ENCODE measurements at places on chromosomes 4 and X.

DNA sequence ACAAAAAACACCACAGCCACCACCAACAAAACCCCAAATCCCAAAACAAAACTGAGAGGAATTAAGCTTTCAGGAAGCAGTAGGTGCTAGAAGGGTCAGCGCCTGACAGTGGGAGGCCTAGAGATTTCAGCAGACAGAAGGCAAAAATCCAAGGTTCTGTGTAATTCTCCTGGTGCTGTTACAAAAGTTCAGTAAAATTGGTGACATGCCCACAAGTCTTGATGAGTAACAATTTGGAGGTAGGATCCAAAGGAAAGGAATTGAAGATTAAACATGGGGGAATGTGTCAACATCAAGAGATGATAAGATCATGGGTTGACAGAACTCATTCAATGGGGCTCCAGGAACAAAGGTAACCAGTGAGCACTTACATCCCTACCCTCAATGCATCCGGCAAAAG is 653.8 kb upstream of the CPEB2 start:
- DNase-seq, result no peak

DNA sequence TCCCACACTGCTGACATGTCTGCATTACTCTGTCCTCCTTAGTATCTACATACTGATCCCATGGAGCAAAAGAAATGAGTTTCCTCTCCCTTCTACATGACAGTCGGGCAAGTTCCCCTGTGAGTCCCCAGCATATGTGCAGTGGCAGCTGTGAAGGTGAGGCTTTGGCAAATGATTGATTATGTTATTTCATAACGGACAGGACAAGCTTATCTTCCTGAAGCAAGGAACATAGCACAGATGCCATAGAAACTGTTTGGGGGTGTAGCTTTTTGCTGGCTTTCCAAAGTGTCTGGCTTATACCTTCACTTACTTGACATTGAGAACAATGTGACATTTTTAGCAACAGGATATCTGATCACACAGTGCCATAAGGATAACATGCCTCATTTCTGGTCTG is 136.8 kb upstream of the PDLIM3 start:
- no peak for DNase-seq

DNA sequence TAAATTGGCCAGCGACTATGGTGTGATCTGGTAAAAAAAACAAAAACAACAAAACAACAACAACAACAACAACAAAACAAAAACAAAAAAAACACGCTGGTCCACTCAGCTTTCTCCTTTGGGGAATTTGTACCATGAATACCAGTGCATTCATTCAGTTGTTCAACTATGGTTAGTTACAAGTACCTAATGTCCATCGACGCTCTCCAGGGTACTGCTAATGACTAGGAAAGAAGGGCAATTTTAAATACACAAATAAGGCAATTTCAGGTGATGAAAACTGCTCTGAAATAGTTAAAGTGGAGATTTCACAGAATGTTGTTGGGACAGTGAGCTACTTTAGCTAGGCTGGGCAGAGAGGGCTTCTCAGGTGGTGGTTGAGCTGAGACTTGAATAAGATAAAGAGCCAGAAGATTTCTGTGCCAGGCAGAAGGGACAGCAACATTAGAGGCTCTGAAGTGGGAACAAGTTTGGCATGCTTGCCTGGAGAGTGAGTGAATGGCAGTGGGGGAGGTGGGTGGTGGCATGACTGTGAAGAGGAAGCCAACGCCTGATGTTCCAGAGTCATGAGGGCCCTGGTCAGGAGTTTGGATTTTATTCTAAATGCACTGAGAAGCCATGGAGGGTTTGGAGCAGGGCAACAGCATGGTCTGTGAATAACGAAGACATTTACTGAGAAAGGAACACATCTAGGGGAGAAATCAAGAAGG is 45.9 kb upstream of the PGRMC2 start:
- DNase-seq, result no peak

DNA sequence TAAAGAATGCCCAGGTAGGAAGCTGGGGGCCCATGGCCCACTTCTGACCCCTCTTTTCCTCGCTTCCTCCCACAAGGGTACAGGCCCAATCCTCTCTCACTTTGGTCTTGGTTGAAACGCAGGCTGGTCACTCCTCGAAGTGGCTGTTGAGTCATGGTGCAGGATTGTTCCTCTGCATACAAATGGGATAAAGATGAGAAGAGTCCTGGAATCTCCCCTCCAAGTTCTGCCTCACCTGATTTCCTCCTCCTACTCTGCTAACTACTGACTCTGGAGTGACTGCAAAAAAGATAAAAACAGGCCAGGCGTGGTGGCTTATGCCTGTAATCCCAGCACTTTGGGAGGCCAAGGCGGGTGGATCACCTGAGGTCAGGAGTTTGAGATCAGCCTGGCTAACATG is 1.7 kb downstream of the WDR45 start:
- DNase-seq, result no peak

- no peak for DNase-seq
Observed at GRCh38 chrX:154484255-154485149, 1.9 kb downstream of the UBL4A start.

- DNase-seq, result peak; percentile 6
Observed at GRCh38 chr4:41369680-41370079, 113.0 kb downstream of the UCHL1 start.

DNA sequence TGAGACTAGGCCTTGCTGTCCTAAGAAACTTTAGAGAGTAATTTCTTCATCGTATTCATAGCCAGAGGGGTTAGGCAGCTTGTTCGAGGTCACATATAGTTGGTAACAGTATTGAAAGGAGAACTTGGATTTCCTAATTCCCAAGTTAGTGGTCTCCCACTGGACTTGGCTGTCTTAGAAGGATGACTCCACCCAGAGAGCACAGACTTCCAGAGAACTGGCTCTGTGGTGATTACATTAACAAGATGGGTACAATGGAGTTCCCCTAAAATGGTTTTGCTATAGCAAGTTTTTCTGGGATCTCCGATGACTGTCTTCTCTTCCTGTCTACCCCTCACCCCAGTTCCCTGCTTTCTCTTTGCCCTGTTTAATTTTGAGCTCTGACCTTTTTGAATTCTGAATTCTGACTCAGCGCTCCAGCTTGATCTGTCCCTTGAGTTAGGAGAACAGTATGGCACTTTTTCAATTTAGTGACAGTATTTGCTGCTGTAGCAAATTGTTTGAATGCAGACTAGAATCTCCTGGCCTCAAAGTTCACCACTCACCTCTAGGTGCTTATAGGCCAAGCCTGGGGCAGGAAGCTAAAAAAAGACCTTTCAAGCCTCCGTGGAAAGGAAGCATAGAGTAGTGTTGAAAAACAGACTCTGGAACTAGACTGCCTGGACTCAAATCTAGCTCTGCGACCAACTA is 6.9 kb downstream of the MSN start:
- DNase-seq, result peak; percentile 37

- no peak for DNase-seq
Observed at GRCh38 chr4:149062997-149063396, 620.8 kb upstream of the NR3C2 start.

DNA sequence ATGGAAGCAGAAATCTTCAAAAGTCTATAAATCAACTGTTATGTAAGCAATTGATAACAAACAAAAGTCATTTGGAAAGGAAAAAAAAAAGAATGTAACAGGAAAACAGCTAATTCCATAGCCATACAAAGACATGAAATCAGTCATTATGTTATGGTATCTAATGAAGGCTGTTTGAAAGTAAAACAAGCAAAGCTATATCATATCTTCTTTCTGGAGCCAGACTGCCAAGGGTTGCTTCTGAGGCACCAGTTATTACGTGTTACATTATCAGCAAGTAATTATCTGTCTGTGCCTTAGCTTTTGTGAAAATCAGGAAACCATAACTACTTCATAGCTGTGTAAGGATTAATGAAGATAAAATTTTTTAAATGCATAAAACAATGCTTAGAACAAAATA is 480.2 kb downstream of the FAT4 start:
- DNase-seq, result no peak

DNA sequence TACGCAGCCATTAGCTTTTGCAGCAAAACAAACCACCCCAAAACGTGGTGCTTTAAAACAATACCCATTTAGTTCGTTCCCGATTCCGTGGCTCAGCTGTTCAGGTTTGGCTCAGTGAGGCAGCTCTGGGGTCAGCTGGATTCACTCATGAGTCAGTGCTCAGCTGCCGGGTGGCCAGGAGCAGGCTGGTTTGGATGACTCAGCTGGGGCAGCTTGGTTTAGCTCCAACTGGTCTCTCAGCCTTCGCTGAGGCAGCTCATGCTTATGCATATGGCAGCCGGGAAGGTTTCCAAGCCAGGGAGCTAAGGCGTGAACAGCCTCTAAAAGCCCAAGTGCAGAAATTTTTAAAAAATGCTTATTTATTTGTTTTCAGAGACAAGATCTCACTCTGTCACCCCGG is 13.3 kb upstream of the CD99 start:
- DNase-seq, result peak; percentile 97

DNA sequence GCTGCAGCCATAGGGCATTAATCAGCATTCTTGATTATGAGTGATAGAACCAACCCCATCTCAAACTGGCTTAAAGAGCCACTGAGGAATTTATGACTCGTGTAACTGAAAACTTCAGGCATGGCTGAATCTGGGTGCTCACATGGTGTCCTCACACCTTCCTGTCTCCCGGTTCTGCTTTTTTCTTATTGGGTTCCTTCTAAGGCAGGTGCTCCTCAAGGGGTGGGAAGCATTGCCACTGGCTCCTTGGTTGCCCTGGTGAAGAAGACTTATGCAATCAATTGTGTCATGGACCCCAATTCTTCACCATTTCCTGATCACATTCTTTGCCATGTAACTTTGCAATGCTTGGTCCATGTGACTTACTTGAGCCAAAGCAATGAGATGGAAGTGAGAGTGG is 4.3 kb upstream of the ZCCHC4 start:
- peak; percentile 43 for DNase-seq

DNA sequence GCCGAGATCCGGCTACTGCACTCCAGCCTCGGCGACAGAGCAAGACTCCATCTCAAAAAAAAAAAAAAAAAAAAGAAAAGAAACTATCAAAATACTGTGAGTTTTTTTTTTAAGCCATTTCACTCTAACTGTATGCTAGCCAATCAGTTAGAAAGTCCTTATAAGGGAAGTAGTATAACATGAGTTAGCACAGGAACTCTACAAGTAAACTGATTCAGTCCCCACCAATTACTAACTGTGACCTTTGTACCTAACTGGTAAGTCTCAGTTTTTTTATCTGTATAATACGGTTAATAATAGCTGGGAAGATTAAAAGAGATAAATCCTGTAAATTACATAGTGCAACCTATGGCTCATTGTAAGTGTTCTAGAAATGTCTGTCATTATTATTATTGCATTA is 35.1 kb upstream of the BRS3 start:
- no peak for DNase-seq

DNA sequence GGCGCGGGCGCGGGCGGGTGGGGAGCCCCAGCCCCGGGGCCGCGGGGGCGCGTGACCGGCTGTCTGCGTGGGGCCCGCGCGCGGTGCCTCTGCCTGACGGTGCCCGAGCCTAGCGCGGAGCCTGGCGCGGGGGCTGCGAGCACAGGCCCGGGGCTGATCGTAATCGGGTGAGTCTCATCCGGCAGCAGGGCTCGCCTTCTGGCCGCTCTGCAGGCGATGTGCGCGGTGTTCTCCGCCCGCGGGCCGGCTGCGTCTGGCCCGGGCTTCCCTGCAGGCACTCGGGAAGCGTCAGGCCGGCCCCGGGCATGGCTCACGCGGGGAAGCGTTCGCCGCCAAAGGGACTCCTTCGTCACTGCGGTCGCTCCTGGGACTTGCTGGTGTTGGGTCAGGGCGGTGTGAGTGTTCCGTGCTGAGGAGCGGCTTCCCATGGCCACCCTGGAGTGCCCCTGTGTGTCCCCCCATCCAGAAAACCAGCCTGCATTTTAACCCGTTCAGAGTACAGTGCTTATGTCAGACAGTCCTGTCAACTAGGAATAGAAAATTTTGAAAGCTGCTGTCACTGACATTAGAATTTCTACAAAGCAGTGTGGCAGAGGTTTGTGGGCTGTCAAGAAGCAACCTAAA is 40.6 kb downstream of the FAM149A start:
- DNase-seq, result peak; percentile 44

GRCh38 chr4:172168888-172169287 is 355.7 kb downstream of the GALNTL6 start:
- DNase-seq, result no peak

GRCh38 chrX:154918060-154918483 is 31.9 kb downstream of the F8A1 start:
- peak; percentile 77 for DNase-seq

GRCh38 chrX:73076838-73077237 is 2.5 kb downstream of the PABPC1L2A start:
- no peak for DNase-seq

DNA sequence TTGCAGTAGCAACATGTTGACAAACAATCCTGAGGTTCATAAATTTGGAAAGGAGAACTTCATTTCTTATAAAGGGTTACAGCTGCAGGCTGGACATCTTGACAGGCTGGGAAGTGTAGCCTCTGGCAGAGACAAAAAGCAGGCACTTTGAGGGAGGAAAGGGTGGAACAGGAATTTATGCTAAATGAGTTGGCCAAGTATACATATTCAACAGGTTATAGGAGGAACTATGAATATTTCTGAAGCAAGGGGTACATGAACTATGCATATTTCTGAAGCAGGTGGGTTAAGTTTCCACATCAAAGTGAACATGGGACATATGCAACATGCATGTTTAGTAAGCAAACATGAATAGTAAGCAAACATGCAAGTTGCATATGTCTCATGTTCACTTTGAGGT is 1.6 kb upstream of the ANTXR2 start:
- DNase-seq, result no peak

- peak; percentile 10 for DNase-seq
Observed at GRCh38 chr4:146640465-146641061, 1.9 kb downstream of the POU4F2 start.

DNA sequence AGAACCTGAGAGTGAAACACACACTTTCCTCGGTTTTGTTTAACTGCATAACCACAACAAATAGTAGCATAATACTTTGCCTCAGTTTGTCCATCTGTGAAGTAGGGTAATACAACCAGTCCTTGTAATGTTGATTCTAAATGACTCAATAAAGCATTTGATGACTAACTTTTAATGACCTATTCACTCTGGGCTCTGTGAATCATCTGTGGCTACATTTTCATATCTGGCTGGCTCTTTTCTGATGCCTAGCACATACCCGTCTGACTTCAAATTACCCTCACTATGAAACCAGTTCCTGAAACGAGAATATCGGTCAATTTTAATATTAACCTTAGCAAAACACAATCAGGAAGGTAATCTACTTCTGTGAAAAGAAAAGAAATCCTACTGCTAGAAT is 151.0 kb downstream of the SH2D1A start:
- DNase-seq, result no peak

- no peak for DNase-seq
Observed at GRCh38 chrX:142873214-142873613, 152.5 kb upstream of the SPANXN4 start.

GRCh38 chrX:109345856-109346255 is 136.0 kb downstream of the GUCY2F start:
- DNase-seq, result no peak

DNA sequence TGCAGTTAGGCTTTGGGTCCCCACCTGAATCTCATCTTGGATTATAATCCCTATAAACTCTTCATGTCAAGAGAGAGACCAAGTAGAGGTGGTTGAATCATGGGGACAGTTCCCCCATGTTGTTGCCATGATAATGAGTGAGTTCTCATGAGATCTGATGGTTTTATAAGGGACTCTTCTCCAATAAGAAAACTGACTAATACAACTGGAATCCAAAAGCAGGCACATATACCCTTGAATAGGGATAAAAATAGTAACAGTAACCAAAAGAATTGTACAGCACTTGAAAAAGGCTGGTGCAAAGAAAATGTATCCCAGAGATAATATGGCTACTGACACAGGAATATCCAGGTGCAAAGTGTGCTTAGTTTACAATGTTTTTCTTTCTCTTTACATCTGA is 351.5 kb upstream of the MAD2L1 start:
- no peak for DNase-seq

All from EL (cell line).